ENCODE measurements at places on chromosomes 7 and 10.

- no peaks in the 10 kb centered on the region for H3K27me3 ChIP-seq
- no peaks in the 10 kb centered on the region for H3K36me3 ChIP-seq
These were observed 253.8 kb downstream of the FZD1 start for GRCh38 chr7:91518058-91518457.

DNA sequence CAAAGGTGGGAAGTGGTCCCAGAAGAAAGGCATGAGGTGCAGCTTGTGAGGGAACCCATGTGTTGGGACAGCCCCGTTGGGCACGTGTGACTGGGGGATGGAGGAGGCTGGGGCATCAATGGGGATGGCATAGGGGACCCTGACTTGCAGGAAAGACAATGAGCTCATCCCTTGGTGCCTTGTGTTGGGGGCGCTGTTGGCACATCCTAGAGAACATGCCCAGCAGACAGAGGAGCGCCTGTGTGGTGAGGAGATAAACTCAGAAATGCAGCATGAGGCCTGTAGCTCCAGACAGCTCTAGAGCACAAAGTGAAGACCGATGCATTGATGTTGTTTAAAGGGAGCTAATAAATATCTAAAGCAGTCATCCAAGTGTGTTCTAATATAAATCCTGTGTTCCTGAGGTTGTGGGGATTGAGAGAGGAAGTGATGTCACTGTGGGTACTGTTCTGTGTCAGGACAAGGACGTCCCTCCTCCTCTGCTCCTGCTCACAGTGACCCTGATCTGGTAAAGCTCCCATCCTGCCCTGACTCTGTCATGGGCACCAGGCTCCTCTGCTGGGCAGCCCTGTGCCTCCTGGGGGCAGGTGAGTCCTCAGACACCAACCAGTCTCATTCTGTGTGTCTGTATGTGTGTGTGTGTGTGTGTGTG lies 126.1 kb upstream of the PRSS58 start:
- no peak overlapping the region for H3K4me3 ChIP-seq
- no peaks in the 10 kb centered on the region for H3K27me3 ChIP-seq
- H3K36me3 ChIP-seq: no peaks in the 10 kb centered on the region

DNA sequence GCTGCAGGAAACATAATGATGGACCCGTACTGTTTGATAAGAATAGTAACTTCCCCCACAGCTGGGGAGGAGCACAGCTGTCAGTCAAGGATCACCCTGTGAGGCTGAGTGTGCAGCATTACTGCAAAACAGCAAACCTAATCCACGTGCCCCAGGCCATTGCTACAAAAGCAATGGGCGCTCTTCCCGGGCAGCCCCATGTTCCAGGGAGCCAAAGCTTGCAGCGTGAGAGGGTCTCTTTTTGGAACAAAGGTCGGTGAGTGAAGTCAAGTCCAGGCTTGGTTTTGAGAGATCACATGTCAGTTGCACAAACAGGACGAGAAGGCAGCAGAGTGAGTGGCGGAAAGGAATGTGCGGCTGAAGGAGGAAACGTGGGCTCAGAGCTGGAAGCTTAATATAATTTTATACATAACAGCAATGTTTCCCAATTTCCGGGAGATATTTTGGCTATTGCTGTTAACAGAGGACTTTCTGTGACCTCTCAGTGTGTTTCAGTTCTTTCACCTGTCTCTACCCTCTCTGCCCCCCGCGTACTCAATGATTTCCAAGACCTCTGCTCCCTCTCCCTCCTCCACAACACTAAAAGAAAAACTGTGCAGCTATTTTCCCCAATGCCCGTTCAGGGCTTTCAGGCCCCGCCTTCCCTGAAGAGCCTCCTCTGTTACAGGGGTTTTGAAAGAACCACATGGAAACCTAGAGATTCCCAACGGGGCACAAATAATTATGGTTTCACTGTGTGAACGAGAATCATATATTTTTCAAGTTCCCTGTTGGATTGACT lies 128.9 kb downstream of the MTPAP start:
- no peak for DNase-seq
- peak overlapping the region; percentile 14 for H3K4me3 ChIP-seq
- H3K4me1 ChIP-seq: no peaks in the 10 kb centered on the region
- H3K27ac ChIP-seq: peak overlapping the region; percentile 44

DNA sequence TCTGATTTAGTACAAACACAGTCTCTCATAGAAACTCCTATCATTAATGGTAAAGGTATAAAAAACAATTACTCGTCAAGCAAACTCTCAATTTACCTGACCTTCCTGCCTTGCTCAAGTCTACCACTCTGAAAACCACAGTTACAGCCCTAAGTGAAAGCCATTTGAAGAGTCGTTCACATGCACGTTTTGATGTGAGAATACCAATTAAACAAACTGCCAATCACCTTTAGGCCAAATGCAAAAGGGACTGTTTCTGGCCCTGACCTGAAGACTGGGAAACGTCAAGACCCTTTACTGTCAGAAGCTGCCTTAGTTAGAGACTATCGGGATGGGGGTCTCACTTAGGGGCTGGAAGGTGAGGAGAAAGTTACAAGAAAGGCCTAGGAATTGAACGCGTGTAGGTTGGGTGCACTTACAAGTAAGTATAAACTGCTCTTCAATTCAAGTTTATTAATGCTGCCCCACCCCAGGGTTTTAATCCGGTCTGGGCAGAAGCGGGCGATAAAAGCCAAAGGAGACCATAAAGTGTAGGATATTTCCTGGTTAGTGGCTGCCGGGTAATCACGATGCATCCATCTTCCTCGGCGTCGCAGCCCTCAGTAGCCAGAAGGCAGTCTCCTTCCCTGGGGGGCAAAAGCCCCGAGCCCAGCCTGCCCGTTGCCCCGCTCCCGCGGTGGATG lies 935 bp downstream of the TM9SF3 start:
- no peaks in the 10 kb centered on the region for H3K36me3 ChIP-seq
- no peaks in the 10 kb centered on the region for H3K27me3 ChIP-seq
- peaks cover 40% of the 10 kb centered on the region for H3K4me1 ChIP-seq

DNA sequence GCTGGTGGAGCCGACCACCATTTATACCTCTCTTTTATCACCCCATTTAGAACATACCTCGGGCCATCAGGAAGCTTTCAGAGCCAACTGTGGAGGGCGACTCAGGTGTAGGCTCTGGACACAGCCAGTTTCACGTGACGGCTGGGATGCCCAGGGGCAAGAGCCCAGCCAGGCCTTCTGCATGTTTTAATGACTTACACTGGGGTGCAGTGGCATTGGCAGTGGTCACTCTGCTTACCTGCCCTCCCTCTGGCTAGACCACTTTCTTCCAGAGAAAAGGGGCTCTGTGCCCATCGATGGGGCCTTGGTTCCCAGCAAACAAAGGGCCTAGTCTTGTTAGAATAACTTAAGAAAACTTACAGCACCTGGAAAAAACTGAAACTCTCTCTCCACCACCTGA lies 50.0 kb downstream of the PNLIPRP2 start:
- H3K4me1 ChIP-seq: peaks cover 15% of the 10 kb centered on the region
- H3K36me3 ChIP-seq: peaks cover 37% of the 10 kb centered on the region
- H3K4me3 ChIP-seq: no peak overlapping the region
- no peak overlapping the region for H3K27ac ChIP-seq
- peaks cover 8% of the 10 kb centered on the region for H3K27me3 ChIP-seq
- DNase-seq: no peak

- no peak overlapping the region for H3K27ac ChIP-seq
- H3K4me3 ChIP-seq: no peak overlapping the region
- no peaks in the 10 kb centered on the region for H3K27me3 ChIP-seq
- H3K4me1 ChIP-seq: peaks cover 57% of the 10 kb centered on the region
These were observed 138.7 kb downstream of the NEURL1 start for GRCh38 chr10:103632247-103632642.

DNA sequence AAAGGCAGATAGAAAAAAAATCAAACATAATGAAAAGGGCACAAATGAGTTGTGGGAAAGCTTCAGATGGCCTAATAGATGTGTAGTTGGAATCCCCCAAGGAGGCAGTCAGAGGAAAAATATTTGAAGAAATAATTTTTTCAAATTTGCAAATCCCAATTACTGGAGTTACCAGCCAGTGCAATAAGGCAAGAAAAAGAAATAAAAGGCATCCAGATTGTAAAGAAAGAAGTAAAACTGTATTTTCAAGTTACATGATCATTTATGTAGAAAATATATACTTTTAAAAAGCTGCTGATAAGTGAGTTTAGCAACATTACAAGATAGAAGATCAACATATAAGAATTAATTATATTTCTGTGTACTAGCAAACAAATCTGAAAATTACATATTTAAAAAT lies 329.0 kb downstream of the SDK1 start:
- no peaks in the 10 kb centered on the region for H3K36me3 ChIP-seq
- no peak overlapping the region for H3K4me3 ChIP-seq
- peaks cover 48% of the 10 kb centered on the region for H3K4me1 ChIP-seq
- DNase-seq: no peak

DNA sequence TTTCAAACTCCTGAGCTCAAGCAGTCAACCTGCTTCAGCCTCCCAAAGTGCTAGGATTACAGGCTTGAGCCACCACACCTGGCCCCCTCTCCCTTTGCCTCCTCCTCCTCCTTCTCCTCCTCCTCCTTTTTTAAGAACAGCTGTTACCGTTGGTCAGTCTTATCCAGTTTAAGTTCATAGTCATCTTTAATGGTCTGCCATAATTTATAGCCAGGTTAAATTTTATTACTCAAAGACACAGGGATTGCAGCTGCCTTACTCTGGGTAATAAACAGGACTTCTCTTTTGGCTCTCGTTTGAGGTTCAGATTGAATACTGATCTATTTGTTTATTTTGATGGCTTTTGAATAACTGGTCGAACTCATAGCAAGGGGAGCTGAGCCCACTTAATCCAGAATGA lies 35.2 kb downstream of the ATOH7 start:
- no peak overlapping the region for H3K27ac ChIP-seq
- no peak for DNase-seq
- no peaks in the 10 kb centered on the region for H3K4me1 ChIP-seq
- H3K36me3 ChIP-seq: no peaks in the 10 kb centered on the region
- peaks cover 22% of the 10 kb centered on the region for H3K27me3 ChIP-seq

GRCh38 chr7:31875424-31875823 lies 188.4 kb downstream of the PPP1R17 start:
- no peaks in the 10 kb centered on the region for H3K27me3 ChIP-seq
- no peaks in the 10 kb centered on the region for H3K4me1 ChIP-seq
- no peak overlapping the region for H3K27ac ChIP-seq
- H3K4me3 ChIP-seq: no peak overlapping the region
- DNase-seq: peak; percentile 26

- no peaks in the 10 kb centered on the region for H3K27me3 ChIP-seq
- H3K27ac ChIP-seq: no peak overlapping the region
- no peak overlapping the region for H3K4me3 ChIP-seq
- no peaks in the 10 kb centered on the region for H3K36me3 ChIP-seq
These were observed 85.2 kb downstream of the RTKN2 start for GRCh38 chr10:62183442-62183841.

GRCh38 chr7:34756025-34756437 lies 98.0 kb downstream of the NPSR1 start:
- no peak overlapping the region for H3K4me3 ChIP-seq
- no peak overlapping the region for H3K27ac ChIP-seq
- H3K4me1 ChIP-seq: no peaks in the 10 kb centered on the region
- no peaks in the 10 kb centered on the region for H3K27me3 ChIP-seq

DNA sequence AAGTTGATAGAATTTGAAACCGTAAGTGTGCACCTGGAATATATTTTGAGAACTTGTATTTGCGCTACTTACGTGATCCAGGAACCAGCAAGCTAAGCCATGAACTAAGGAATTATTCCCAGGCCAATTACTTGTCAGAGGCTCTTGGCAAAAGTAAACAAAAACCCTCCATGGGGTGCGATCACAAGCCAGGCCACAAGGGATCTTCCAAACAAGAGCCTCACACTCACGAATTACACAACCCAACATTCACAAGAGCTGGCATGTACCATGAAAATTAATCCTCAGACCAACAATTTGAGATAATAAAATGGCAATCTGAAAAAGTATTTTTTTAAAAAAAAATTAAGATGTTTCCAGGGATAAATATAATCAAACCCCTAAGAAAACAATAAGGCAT lies 467.0 kb upstream of the AKR1E2 start:
- H3K36me3 ChIP-seq: no peaks in the 10 kb centered on the region
- H3K27ac ChIP-seq: no peak overlapping the region
- H3K4me3 ChIP-seq: no peak overlapping the region
- no peak for DNase-seq
- no peaks in the 10 kb centered on the region for H3K27me3 ChIP-seq

DNA sequence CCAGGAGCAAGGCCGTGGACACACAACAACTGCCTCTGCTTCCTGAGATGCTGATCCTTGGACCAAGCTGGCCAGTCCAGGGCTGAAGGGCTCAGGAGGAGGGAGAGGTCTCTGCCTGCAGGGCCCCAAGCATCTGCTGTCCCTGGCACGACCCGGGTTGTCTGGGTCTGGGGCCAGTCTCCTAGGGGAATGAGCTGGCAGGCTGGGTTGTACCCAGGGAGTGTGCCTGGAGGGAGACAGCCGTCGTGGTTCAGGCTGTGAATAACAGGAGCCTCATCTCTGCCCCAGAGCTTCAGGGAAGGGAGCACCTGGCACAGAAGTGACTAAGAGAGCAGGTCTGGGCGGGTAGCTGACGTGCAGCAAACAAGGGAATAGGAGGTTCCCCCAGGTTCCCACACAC lies 17.9 kb upstream of the SERPINE1 start:
- peak overlapping the region; percentile 68 for H3K27ac ChIP-seq
- H3K27me3 ChIP-seq: no peaks in the 10 kb centered on the region
- H3K4me3 ChIP-seq: no peak overlapping the region
- no peaks in the 10 kb centered on the region for H3K36me3 ChIP-seq
- H3K4me1 ChIP-seq: no peaks in the 10 kb centered on the region

GRCh38 chr10:62844280-62845011 lies 28.3 kb upstream of the EGR2 start:
- DNase-seq: no peak
- H3K4me3 ChIP-seq: no peak overlapping the region
- no peaks in the 10 kb centered on the region for H3K27me3 ChIP-seq
- no peak overlapping the region for H3K27ac ChIP-seq

DNA sequence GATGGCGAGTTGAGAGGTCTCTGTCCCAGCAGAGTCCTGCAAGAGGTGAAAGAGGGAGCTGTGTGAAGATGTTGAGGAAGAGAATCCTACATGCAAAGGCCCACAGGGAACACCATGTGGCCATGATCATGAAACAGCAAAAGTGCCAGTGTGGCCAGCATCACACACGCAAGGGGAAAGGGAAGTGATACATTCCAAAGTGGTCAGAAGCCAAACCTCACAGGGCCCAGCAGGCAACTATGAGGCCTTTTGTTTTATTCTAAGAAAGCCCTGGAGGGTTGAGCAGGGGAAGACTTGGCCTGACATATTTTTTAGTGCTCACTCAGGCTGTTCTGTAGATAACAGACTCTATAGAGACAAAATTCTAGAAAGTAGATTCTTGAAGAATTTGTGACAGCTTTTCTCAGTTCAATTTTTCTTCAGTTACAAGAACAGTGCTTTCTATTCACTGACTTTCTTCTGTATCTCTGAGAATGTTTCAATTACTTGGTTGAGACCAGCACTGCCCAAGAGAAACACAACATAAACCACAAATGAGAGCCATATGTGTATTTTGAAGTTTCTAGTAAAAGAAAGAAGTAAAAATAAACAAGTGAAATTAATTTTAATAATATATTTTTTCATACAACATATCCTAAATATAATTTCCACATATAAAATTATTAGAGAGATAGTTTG lies 82.3 kb downstream of the HTR7 start:
- H3K4me1 ChIP-seq: no peaks in the 10 kb centered on the region
- no peak overlapping the region for H3K27ac ChIP-seq
- DNase-seq: peak; percentile 31
- no peaks in the 10 kb centered on the region for H3K27me3 ChIP-seq

Measured in tibial artery (tissue), 4 donors.